ELF-1 (cell line): ENCODE measurements at places on chromosomes 11 and 22.
A peak's percentile ranks its signal among the peaks of the same experiment; 100 is the strongest.

GRCh38 chr11:12675951-12676711, 1.9 kb downstream of the TEAD1 start:
- peak; percentile 70 for DNase-seq

- peak; percentile 98 for DNase-seq
Measured at GRCh38 chr11:47355283-47356128, 3.0 kb upstream of the MYBPC3 start.

- DNase-seq: no peak
Measured at GRCh38 chr22:39220890-39221850, 23.6 kb downstream of the PDGFB start.

DNA sequence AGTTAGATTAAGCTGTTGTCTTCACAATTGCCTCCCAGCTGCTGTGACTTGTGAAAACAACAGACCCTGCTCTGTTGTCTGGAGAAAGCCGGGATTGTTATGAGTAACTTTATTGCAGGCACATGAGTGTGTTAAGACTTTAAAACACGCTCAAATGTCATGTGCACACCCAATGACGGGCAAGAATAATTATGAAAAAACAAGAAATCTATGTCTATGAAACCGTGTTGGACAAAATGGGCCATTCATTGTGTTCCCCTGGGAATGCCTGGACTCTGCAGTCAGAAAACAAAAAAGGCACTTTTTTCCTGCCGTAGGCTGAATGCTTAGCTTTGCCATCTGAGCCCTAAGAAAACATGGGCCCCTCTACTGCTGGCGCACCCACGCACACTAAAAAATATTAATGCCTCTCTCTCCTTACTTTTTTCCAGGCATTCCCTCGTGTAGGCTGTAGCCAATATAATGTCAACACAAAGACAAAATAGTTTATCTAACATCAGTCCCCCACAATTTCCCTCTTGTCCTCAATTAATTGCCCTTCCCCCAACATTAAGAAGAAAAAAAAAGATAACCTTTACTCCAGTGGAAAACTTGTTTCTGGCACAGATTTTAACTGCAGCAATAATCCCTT, 207.9 kb downstream of the SOX6 start:
- DNase-seq: no peak

DNA sequence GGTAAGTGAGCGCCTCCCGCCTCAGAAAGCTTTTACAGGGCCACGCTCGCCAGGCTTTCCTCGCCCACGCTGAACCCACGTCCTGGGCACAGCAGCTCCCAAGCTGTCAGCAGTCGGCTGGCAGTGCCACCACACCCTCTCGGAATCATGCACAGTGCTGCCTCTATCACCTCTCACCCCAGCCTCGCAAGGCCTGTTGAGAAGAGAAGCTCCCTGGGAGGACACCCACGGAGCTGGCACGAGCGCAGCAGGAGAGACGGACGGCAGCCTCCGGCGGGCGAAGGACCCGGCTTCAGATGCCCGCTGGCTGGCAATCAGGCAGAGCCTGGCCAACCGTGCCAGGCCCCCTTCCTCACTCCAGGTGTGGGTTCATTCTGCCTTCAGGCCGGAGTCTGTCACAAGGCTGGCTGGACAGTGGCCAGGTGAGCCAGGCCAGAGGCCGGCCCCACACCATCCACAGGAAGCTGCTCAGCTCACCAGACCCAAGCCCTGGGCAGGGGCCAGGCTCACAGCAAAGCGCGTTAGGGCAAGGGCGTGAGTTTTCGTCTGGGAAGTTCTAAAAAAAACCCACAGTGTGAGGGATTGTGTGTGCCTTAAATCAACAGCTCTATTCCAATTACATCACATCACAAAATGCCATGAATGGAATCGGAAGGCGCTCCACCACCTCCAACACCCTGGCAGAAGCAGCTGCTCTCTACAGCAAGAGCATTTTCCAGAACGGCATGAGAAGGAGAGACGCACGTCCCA, 33.2 kb downstream of the TOLLIP start:
- DNase-seq: no peak

DNA sequence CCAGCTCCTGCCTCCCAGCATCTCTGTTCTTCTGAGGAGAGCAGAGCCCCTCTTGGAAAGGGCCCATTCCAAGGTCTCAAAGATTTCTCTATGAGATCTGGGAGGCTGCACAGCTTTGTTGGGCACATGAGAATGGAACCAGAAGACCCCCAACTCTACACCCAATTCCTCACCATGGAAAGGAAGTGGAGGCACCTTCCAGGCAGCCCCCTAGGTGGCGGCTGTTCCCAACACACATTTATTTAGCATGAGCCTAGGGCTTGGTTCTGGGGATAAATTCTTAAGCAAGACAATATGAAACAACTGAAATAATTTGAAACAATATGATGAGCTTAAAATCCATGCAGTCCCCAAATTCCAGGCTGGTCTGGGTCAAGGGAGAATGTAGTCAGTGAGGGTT, 100.4 kb downstream of the TIMP3 start:
- DNase-seq: no peak

GRCh38 chr22:37148742-37149665, 712 bp downstream of the IL2RB start:
- no peak for DNase-seq
